ENCODE measurements at places on chromosomes 16 and 17. TPM values are rescaled to one million over a fixed set of nuclear protein-coding genes. Genes with fewer than 3 reads are reported as not detected.
A peak's percentile ranks its signal among the peaks of the same experiment; 100 is the strongest.

GRCh38 chr17:75767881-75768280, 2.9 kb upstream of the GALK1 start:
- DNase-seq = no peak

NKD1 gene
- 1.0 TPM for total RNA-seq

GRCh38 chr17:4483012-4483840, 15.5 kb upstream of the SPNS2 start:
- DNase-seq = no peak

DNA sequence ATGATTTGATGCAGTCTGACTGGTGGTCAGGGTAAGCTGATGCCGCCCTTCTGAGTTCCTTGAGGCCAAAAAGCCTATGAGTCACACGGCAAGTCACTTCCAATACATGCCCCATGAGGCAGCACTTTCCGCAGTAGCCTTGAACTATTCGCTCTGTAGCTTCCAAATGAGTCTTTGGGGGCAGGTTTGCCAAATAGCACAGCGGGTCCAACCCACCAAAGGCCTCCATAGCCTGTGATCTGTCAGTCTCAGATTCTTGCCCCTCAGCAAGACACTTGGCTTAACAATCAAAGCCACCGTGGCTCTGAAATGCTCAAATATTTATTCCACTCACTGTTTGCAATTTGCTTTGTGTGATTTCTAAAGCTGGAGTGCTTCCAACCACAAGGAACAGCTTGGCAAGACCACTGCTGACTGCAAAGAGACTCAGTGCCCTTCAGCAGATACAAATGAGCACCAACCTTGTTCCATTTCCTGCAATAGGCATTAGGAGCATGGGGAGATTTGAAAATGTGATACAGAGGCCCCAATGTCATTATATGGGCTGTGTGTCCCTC, 45.4 kb downstream of the CLEC19A start:
- no peak for DNase-seq

GRCh38 chr16:87607871-87608270, 5.6 kb downstream of the JPH3 start:
- no peak for DNase-seq

DNA sequence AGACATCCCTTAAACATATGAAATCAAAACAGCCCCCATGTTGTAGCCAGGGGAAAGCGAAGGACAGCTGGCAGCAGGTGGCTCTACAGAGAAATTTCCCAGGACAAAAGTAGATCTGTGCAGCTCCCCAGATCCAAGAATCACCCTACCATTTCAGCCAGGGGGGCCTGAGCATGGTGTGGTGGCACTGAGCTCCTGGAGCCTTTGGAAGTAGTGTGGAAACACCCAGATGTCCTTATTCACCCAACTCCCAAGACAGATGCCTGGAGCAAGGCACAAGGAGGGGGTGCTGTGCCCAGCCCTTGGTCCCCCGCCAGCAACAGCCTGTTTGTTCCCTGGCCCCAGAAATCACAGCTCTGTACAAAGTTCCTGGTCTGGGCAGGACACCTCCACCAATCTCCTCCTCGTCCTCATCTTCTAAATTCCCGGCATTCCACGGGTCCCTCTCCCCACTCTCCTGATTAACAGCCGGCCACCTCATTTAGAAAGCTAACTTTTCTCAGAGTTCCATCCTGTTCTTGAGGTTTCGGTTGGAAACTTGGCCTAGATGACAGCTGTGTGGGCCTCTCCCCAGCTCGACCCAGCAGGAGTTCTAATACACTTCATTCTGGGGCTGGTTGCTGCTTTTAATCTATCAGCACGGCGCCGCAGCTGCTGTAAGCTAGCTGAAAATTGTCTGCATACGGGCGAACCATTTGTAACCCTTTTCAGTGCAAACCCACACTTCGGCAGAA, 191.1 kb downstream of the C16orf78 start:
- DNase-seq = no peak

C17orf107 gene
- 1.3 TPM for total RNA-seq

CD300H gene
- total RNA-seq = not detected

- no peak for DNase-seq
Measured at GRCh38 chr16:11534262-11534661, 52.5 kb downstream of the LITAF start.

VTN gene
- 24.3 TPM for total RNA-seq

GRCh38 chr17:9072696-9073339, 51.5 kb downstream of the NTN1 start:
- peak; percentile 89 for DNase-seq

KRTAP1-1 gene
- not detected for total RNA-seq

CTF1 gene
- 6.8 TPM for total RNA-seq

KRTAP4-9 gene
- total RNA-seq = not detected

KRT39 gene
- total RNA-seq = not detected

DNA sequence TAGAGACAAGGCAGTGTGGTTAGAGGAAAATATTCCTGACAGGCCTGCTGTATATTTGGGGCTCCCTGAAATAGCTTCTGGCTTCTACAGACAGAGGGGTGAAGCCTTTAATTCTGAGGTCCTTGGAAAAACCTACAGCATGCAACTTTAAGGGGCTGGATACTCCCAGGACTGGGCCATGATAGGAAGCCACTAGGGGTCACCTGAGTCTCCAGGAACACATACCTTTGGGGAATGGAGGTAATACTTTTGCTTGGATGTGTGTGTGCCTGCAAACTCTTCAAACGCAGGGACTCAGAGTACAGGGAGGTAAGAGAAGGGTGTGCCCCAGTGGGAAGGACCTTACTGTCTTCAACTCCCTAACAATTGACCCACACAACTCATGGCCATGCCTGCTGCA, 4.1 kb downstream of the ASIC2 start:
- DNase-seq = no peak

DNA sequence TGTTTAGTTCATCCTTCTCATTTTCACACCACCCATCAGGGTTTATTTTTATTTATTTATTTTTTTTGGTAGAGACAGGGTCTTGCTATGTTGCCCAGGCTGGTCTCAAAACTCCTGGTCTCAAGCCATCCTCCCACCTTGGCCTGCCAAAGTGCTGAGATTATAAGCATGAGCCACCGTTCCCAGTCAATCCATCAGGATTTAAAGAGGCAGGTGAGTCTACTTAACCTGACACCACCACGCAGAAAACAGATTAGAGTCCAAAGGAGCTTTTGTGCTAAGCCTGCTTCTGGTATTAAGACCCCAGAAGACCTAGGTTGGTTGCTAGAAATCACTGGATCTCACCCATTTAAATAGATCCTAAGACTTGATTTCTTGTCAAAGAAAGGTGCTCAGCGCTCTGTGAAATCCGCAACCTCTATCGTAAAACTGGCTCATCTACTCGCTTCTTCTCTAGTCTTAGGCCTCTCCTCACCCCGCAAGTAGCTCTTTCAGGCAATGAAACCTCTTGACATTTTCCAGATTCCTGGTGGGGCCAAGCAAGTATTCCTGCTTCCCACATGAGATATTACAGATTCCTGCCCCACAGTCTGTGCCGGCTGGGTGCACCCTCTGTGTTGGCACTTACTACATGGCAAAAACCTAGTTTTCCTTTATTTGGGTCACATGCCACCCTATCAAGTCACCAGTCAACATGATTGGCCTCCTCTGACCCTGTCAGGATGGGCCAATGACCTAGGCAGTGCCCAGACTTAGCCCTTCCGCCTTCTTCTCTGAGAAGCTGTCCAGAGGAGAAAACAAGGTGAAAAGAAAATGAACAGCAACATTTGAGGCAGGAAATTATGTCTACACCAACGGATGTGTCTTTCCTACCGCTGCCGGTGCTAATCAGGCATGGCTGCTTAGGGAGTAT, 9.0 kb downstream of the PITPNA start:
- no peak for DNase-seq

GRCh38 chr17:50420419-50421112, 5.5 kb upstream of the ACSF2 start:
- no peak for DNase-seq

DNA sequence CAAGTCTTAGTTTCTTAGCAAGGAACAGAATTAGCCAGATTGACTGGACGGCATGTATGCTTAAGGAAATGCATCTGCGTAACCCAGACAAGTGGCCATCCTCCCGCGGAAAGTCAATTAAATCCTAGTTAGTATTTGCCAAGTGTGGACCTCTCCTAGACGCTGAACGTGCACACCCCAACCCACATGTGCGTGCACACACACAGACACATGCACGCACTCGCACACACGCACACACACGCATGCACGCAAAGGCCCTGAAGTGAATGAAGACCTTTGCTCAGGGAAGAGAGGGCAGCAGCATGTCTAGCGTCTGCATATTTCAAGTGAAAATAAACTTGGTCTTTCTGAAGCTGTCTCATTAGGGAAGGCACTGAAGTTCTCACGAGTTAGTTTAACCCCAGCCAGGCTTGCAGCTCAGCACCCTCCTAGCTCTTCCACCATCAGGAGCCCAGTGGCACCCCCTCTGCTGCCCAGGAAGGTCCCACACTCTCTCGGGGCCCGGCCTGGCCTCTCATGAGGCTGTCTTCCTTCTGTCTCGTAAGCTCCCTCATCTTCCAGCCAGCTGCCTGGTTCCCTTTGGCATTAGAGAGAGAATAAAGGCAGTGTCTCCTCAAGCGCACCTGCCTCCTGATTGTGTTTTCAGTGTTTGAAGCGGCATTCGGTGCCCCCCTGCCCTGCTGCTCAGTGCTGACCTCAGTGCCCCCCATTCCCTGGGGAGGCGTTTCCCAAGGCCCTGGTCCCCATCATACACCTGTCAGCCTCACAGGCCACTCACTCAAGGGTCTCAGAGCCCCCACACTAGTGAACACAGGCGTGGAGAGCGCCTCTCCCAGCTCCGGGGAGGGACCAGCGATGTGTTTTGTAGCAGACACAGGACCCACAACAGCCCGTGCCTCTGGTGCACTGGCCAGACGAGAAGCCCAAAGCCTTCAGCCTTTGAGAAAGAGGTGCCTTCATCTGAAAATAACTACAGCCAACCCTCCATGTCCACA, 52.2 kb upstream of the CHMP6 start:
- DNase-seq = no peak

DNA sequence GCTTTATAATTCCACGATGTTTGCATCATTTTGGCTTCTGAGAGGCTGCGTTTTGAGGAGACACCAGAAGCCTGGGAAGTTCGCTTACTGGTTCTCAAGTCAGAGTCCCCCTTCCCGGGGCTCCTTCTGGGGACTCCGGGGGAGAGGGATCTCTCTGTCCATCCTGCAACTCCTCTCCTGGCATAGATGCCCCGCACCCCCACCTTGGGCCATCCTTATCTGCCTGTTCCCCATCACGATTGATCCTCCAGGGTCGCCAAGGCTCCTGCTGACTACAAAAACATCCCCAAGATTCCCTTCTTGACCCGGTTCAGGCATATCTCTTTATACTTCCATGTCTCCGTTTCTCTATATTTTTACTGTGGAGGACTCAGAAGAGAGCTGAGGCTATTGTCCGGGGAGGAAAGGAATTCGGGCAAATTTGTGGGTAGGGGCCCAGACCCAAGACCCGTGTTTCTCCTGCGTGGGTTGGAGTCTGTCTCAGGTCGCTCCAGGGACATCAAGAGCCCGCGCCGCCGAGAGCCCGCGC, 18.4 kb upstream of the HOXB13 start:
- no peak for DNase-seq

ALOX12 gene
- not detected for total RNA-seq

- no peak for DNase-seq
Measured at GRCh38 chr17:36768394-36768793, 167.0 kb downstream of the MRM1 start.

DNA sequence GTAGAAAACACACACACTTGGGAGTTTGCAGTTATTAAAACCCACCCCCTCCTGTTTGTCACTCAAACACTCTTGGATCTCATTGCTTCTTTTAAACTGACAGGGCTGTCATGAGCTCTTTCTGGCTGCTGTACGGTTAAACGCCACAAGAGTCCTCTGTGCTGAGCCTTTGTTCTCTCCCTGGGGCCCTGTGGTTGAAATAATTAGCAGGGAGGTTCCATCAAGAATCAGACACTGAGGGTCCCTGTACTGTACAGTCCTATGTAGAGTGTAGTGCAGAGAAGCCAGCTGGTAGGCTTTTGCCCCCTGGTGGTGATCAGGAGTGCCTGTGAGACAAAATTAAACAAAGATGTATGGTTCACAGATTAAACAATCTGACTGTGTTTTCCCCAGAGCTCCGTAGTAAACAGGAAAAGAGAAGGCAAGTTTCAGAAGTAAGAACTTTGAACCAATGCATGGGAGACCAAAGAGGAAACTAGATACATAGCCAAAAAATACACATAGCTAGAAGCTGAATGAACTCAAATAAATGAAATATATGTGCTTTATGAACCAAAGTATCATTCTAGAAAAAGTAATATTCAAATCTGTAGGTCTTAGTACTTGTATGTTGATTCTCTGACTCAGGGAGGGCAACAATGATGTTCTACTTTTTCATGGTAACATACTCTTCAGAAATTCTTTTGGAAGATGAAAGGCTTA, 1.4 kb upstream of the SSH2 start:
- DNase-seq = peak; percentile 68

DNA sequence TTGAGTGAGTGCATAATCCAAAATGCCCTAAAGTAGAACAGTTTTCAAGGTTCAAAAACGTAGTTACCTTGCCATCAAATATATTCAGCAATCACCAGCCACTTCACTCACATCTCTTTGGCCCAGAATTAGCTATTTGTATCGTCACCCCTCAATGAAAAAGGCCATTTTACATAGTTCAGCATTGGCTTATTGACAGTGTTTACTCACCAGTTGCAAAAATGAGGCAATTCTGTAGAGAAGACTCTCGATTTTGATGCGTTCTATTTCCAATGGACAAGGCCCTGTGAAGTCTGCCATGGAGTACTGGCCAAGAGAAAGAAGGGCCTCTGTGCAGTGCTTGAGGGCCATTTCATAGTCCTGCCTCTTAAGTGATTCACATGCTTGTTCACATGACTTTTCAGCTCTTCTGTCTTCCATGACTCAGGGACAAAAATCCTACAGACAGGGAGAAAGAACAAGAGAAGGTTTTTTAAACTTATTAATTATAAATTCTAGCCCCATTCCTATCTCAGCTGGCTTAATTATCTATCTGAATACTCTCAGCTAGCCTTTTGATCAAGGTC, 26.5 kb downstream of the HELZ start:
- DNase-seq = no peak

CMTM3 gene
- 18.9 TPM for total RNA-seq

DNA sequence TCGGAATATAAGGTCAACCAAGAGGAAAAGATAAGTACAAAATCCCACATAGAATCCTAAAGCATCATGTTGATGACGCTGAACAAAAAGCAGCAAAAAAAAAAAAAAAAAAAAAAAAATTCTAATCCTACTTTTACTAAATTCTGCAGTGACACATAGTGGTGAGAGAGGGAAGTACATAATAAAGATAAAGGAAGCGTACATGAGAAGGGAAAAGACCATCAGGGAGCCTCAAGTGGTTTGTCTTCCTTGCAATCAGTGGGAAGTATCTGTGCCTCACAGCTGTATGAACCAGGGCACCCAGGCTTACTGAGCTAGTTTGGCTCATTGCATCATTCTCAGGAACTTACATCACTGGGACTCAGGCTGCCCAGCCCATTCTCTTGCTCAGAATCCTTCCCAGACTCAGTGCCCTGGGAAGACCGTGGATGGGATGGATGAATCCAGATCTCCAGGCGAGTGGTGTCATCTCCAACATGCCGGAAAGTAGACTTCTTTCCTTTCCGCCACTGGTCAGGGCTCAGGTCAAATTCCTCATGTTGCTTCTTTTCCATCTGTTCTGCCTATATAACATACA, 21.2 kb downstream of the SMG6 start:
- no peak for DNase-seq
